Activated naive CD4-positive, alpha-beta T cell treated with Interleukin-2 at 50 U/mL for 16 hours (primary cell): ENCODE measurements at places on chromosomes 3 and 15.

DNA sequence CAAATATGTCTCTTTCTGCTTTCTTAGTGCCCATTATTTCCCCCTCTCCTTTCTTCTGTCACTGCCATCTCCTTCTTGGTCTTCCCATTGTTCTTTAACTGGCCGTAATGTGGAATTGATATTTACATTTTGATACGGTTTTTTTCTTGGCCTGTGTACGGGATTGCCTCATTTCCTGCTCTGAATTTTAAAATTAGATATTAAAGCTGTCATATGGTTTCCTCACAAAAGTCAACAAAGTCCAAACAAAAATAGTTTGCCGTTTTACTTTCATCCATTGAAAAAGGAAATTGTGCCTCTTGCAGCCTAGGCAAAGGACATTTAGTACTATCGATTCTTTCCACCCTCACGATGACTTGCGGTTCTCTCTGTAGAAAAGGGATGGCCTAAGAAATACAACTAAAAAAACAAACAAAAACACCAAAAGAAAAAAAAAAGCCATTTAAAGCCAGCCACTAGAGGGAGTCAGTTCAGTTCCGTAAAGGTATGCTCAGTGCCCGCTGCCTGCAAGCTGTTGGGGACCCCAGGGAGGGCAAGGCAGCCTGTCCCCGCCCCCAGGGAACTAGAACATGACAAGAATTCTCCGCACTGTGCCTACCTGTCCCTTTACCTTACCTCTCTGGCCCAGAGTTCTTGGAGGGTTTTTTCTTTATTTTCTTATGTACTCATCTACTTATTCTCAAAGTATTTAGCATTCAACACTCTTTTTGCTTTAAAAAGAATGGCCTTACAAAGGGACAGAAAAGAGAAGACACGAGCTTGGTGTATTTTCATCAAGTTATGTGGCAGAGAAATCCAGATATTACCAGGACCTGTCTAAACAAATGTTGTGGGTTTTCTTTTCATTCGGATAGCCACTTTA lies 30.0 kb upstream of the NR2E3 start:
- peak; percentile 8 for DNase-seq

- DNase-seq, result no peak
These were observed 94.2 kb downstream of the FOXP1 start for GRCh38 chr3:71489315-71489761.

GRCh38 chr3:182303169-182303568 lies 490.1 kb upstream of the ATP11B start:
- no peak for DNase-seq

DNA sequence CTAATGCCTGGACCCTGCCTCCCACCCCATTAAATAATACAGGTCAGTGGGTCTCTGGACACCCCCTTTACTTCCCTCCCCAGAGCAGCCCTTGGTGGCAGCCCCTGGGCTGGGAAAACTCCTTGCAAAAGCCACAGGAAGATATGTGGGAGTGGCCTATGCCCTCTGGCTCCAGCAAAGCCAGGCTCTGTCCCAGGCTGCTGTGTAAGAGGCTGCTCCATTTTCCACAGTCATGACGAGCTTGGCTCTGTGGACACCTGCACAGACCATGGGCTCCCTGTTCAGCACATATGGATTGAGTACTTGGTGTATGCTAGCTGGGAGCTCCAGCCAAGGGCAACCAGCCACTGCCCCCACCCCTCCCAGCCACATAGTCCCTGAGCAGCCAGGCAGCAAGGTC lies 13.0 kb downstream of the CACNA2D2 start:
- no peak for DNase-seq

- peak; percentile 50 for DNase-seq
These were observed 353.5 kb downstream of the MCTP2 start for GRCh38 chr15:94584833-94585244.

GRCh38 chr3:110062716-110063115 lies 725.4 kb upstream of the DPPA4 start:
- DNase-seq, result no peak

DNA sequence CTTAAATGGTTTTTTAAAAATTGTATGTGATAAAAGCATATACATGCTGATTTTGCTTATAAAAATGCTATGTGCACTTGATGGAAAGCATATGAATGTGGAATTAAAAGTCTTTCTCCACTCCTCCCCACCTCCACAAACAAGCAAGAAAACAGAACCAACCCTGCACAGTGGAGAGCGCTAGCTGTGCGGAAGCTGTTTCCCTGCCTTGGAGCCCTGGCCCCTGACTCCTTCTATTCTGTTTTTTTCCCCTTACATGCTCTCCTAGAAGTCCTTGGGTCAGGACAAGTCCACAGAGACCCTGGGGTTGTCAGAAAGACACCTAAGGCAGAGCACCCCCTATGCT lies 64.2 kb downstream of the BOC start:
- no peak for DNase-seq

GRCh38 chr15:84681831-84682230 lies 23.8 kb upstream of the NMB start:
- peak; percentile 73 for DNase-seq

DNA sequence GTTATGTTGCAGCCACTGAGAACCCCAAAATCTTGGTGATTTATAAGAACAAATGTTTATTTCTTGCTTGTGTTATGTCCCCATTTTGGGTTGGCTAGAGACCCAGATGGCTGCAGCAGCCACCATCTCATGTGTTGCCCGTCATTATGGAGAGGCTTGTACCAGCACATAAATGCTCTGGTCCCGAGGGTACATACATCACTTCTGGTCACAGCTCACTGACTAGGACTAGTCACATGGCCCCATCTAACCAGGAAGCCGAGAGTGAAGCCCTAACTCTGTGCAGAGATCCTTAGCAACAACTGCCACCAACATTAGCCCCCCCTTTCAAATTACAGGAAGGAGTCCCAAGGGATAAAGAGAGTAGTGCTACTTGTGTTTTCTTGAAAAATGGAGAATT lies 25.5 kb upstream of the HACD2 start:
- no peak for DNase-seq

- DNase-seq, result no peak
These were observed 32.2 kb upstream of the FAM174B start for GRCh38 chr15:92687746-92688145.

DNA sequence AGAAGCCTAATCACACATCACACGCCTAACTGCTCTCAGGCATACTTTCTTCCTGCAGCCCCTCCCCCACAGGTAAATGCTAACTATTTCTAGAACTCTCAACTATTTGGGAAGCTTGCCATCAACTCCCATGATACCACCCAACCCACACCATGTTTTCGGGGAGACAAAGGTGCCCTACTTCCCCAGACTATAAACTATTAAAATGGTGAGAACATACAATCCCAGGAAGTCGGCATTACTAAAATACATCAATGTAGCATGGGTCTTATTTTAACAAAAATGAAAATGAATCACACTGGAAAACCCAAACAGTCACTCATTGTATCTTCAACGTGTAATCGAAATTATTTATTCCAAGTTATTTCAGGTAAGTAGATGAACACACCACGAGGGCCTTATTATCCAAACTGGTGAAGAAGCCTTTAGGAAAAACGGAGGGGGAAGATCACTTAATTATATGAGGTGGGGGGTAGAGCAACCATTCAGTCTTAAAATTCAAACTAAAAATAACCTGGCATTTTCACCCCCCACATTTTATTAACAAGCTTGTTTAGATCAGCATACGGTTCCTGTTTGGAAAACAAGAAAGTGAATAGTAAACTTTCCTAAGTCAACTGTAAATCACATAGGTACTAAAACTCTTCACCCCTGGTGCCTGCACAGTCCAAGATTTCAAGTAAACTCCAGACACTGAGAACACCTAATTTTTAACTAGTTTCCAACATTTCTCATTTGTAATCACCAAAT lies 1.9 kb downstream of the TBL1XR1 start:
- DNase-seq, result peak; percentile 11

DNA sequence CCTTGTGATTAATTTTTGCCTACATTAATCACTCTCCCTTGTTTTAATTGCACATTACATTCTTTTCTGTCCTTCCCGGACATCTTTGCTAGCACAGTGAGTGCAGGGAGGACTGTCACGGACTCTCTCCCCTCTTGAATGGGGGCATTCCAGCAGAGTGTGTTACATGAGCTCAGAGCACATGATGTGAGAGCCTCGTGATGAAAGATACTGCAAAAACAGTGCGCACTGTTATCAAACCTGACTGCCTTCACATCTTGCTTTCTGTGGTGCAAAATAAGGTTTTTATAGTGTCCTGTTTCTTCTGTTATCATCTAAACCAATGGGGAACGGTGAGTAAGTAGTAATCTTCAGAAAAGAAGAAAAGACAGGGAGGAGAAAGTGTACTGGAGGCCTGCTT lies 167.5 kb downstream of the PGPEP1L start:
- no peak for DNase-seq

DNA sequence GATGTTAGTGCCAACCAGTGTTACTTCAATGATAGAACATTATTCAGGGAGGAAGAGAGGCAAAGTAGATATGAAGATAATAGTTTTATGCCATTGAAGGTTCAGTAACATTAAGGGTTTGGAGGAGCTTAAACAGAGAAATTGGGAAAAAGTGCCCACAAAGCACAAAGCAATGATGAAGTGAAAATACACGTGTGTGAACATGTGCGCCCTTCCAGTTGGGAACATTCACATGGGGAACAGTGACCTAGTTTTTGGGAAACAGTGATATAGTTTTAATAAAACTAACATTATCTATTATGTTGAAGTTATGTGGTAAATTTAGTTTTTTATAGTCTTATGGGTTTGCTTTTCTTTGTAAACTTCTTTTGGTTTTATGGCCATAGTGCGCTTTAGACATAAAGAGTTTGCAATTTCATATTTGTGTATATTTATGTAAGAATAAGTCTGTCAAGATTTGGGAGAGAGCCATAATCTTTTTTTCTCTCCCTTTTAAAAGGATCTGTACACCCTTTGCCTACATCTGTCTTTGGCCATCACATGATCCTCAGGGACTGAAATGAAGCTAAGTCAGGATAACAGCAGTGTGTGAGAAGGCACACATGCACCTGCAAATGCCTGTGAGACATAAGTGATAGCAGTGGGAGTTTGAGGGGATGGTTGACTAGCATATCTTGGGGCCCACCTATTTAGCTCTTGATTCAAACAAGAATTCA lies 450.3 kb upstream of the THRB start:
- no peak for DNase-seq

DNA sequence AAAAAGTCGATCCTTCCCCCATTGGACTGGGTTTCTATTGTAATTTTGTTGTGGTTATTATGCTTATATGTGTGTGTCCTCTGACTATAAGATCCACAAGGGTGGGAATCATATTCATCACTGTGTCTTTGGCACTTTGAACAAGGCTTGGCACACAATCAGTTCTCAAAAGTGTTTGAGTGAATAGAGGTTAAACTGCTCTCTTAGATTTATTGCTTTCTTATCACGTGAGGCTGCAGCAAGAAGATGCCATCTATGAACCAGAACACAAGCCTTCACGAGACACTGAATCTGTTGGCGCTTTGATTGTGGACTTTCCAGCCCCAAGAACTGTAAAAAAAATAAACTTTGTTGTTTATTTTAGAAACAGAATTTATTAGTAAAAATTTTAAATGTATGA lies 295.0 kb upstream of the MDFIC2 start:
- DNase-seq, result no peak

GRCh38 chr3:106582151-106582550 lies 713.3 kb upstream of the CBLB start:
- no peak for DNase-seq

DNA sequence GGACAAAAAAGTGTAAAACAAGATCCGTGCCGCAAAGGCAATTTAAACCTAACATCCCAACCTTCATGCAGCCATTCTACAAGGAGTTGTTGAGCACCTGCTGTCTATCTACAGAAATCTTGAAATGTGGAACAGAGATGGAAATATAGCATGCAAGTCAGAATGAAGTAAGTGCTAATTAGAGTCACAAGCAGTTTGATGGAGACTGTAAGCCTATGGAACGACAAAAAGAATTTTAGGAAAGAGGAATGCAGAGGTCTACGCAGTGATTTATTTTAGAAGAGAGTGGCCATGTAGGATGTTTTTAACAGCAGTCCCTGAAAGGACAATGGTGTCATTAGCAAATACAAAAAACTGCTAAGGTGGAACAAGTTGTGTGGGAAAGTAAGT lies 851 bp upstream of the DCBLD2 start:
- no peak for DNase-seq

DNA sequence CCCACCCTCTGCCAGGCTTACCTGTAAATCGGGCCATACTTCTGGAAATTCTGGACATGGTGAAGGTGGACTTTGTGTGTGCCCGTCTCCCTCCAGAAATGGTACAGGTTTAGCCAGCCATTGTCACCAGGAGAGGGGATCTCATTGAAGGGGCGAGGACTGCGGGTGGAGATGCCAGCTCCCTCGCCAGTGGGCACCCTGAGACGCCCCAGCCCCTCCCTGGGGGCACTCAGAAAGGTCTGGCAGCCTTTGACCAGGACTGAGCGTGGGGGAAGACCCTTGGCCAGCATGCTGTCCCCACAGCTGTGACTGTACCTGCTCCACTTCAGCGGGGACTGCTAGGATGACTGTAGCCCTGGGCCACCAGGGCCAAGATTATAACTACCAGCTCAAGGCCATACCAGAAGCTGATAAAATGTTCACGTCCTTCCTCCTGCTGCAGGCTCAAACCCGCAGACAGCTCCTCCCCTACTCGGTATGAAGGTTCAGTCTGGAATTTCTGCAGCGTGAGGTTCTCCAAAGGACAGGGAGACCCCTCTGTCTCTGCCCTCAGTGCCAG lies at the start of gene CYP11A1:
Gene CYP11A1 (minus strand): TSS at position 351 of the 559 bp plus-strand sequence. CDS start 61 bp downstream, at position 290.
- DNase-seq, result no peak

GRCh38 chr3:42901073-42901415 lies 4.9 kb upstream of the ZNF662 start:
- DNase-seq, result no peak

DNA sequence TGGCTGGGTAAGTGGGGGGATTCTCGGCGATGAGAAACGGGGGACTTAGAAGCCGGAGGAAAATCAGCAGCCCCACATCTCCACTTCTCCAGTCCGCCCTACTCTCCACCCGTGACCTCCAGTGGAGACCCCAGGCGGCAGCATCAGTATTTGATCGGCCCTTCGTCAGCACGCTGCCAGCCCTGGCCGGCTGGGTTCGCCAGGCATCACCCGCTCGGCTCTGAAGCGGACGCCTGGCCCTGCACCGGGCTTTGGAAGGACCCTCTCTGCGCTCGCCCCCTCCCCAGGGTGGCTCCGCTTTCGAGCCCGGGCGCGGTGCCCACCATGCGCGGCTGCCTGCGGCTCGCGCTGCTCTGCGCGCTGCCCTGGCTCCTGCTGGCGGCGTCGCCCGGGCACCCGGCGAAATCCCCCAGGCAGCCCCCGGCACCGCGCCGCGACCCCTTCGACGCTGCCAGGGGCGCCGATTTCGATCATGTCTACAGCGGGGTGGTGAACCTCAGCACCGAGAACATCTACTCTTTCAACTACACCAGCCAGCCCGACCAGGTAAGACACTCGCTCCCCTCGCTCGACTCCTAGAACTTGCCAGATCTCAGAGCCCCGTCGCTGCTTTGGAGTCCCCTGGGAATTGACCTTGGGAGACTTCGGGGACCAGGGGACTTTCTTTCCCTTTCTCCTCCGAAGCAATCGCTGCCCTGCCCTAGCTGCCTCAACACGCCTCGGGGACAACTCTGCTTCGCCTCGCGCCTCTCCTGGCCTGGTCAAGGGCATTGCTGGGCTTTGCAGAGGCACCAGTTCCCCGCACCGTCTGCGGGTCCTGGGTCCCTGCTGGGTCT lies 561 bp downstream of the SIDT1 start:
- DNase-seq, result peak; percentile 53
